Activated CD4-positive, alpha-beta T cell treated with anti-CD3 and anti-CD28 coated beads for 36 hours (primary cell): ENCODE measurements at places on chromosomes 7 and 10.
A peak's percentile ranks its signal among the peaks of the same experiment; 100 is the strongest.

DNA sequence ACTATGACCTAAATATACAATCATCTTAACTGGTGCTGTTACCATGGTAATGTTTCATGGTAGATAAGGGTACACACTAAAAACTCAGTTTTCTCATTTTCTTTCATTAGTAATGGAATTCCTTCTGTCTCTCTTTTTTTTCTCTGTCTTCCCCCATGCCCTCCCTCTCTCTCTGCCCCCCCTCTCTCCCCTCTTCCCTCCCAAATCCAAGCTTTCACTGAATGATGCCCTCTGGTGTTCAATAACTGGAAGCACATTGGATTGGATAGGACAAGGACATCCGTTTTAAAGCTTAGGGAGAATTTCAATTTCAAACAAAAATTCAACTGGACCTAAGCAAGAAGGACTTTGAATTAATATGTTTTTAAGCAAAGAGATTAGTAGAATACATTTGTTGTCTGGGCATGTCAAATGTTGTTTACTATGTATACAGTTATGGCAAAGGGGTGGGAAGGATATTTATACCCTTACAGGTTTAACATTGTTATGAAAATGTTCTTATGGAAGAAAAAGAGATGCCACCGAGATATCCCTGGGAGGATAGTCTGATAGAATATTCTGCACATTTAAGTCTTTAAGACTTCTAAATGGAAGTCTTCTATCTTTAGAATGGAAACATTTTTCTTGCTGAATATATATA lies 6.1 kb downstream of the CHRM2 start:
- DNase-seq = no peak

- peak; percentile 28 for DNase-seq
These were observed 264.3 kb downstream of the RNLS start for GRCh38 chr10:88318803-88319202.

DNA sequence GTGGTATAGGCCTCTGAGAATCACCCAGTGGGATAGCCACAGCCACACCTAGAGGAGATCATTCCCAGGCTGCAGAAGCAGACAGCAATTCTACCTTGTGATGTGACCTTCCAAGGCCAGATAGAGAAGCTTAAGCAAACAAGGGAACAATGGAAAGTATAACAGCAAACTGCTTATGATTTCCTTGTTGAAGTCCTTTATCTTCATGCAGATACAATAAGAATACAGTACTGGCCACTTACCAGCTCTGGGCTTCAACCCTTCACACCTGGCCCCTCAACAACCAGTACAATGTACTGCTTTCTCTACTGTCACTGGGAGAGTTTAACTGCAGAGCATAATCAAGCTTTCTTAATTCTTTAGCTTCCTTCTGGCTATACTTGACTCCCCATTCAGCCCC lies 22.6 kb upstream of the DDX50 start:
- DNase-seq = no peak

- DNase-seq = no peak
These were observed 2.2 kb downstream of the C10orf67 start for GRCh38 chr10:23342213-23342884.

GRCh38 chr7:45670227-45670626 lies 96.1 kb downstream of the ADCY1 start:
- DNase-seq = no peak

- no peak for DNase-seq
These were observed 82.1 kb upstream of the HPS1 start for GRCh38 chr10:98528805-98529183.

GRCh38 chr7:55539380-55539779 lies 32.9 kb downstream of the VOPP1 start:
- no peak for DNase-seq

DNA sequence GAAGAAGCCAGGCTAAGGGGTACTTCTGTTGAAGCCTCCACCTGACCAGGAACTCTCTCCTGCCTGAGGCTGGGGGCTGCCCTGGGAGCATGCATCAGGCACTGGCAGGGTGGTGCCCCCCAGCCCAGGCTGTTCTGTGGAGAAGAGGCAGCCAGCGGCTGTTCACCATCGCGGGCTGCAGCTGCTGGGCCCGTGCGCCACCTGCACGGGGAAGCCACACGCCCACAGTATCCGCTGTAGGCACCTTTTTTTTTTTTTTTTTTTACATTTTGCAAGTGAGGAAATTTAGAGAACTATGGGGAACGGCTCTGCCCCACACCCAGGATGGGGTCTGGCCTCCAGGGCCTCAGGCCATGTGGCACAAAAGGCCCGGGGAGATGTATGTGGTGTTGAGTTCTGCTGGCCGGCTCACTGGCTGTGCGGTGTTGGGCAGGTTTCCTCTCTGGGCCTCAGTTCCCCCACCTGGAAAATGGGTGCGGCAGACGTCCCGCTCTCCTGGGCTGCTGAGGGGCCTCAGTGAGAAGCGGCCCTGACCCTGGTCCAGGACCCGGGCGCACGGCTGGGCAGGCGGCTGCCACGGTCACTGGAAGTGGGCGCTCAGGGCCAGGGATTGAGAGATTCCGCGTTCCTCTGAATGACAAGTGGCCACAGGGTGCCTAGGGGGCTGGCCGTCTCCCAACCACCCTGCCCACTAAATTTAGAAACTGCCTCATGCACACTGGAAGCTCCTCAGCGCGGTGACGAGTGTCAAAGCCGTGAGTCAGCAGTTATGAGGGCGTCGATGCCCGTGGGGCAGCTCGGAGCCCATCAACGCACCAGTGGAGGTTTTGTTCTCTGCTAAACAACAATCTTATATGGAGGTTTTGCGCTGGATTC lies 8.8 kb upstream of the INTS1 start:
- peak; percentile 75 for DNase-seq

DNA sequence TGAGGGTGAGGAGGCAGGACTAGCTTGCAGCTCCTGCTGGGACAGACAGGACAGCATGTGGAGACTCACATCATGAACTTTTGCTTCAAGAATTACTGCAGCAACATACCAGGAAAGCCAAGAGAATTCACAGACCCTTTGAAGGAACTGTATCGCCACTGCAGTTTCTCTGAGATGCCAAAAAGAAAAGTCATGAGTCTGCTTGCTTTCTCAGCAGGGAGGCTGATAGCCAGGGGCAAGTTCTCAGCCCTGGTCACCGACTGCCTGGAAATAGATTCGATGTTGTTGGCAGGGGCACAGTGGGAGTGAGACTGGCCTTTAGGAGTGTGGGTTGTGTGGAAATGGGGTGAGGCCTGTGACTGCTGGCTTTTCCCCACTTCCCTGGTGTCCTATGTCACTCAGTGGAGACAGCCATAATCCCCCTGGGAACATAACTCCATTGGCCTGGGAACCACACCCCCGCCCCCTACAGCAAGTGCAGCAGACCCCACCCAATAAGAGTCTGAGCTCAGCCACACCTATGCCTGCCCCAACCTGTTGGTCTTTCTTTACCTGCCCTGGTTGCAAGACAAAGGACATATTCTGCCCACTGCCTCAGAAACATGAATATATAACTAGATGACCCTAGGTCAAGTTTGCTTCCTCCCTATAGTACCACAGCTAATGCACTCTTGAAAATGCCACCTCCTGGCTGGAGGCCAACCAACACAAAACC lies 1.6 kb upstream of the SAMD9 start:
- no peak for DNase-seq

DNA sequence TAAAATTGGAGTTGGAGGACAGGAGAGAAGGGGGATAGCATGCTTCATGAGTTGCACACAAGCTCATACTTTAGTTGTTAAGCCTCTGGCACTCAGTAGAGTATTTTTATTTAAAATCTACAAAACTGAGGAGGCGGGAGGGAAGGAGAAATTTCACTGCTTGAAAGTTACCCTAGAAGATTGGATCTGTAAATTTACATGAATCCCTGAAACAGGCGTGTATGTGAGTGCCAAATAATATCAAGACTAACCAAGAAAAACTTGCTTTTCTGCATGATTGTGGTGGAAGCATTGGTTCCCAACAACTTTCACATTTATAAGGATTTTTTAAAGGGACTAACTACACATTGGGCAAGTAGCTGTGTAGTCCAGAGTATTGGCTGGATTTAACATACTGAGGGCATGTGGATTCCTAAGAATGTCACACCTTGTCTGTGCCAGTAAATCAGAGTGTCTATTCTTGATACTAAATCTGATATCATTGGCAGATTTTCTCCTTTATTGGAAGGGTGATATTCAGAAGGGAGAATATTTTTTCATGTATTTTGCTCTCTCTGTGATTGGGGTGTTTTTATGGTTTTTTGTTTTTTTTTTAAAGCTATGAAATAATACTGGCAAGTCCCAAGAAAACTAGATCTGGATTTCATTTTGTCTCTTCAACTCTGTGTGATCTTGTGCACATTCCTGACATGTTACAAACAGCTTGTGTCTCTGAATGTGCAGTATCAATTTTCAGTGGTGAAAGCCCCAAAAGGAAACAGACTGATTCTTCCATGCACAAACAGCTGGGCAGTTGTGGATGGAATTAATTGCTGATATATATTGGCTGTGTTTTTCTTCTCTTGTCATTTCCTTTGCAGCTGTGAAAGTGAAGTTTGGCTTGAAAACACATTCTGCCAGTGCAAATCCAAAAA lies 67.2 kb downstream of the ADD3 start:
- DNase-seq = no peak

- no peak for DNase-seq
These were observed 11.0 kb downstream of the AGBL3 start for GRCh38 chr7:134997214-134997885.

GRCh38 chr10:63707254-63707910 lies 186.2 kb downstream of the REEP3 start:
- peak; percentile 39 for DNase-seq

DNA sequence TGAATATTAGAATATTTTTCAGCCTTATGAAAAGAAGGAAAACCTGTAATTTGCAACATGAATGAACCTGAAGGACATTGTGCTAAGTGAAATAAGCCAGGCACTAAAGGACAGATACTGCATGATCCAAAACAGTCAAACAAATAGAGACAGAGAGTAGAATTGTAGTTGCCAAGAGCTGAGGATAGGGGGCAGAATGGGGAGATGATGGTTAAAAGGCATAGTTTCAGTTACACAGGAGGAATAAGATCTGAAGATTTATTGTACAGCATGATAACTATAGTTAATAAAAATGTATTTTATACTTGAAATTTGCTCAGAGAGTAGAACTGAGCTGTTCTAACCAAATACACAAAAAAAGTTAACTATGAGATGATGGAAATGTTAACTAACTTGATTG lies 149.0 kb upstream of the TMEM106B start:
- DNase-seq = no peak

GRCh38 chr7:88165697-88166096 lies 54.1 kb downstream of the SRI start:
- no peak for DNase-seq

DNA sequence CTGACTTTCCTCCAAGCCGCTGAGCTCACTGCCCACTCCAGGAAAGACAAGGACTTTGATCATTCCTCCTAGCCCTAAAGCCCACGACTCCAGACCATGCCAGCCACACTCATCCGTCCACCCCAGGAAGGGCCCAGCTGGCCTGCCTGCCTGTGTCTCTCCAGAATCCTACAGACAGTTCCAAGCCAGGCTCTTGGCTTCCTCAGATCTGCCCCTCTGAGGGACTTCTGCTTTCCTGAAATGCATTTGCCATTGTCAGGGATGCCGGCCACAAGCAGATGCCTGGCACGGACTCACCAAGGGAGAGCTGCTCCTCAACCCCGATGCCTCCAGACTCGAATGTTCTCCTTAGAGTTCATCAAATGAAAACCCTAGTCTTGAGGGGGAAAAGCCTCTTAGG lies 155.8 kb downstream of the OAT start:
- no peak for DNase-seq

DNA sequence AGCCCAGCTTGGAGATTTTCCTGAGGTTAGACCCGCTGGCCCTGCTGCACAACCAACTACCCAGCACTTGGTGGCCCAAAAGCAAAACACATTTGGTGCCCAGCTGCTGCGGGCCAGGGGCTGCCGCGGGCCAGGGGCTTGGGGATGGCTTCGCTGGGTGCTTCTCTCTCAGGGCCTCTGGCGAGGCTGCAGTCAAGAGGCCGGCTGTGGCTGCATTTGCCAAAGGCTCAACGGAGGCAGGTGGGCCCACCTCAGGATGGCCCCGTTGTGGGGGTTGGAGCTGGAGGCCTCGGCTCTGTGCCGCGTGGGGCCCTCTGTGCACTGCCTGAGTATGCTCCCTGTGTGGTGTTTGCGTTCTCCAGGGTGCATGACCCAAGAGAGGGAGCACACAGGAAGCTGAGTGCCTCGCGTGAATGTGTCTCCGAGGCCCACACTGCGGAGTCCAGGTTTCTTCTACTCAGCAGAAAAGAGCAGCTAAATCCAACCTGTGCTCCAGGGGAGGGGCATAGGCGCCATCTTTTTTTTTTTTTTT lies 17.5 kb upstream of the UBE3C start:
- no peak for DNase-seq

DNA sequence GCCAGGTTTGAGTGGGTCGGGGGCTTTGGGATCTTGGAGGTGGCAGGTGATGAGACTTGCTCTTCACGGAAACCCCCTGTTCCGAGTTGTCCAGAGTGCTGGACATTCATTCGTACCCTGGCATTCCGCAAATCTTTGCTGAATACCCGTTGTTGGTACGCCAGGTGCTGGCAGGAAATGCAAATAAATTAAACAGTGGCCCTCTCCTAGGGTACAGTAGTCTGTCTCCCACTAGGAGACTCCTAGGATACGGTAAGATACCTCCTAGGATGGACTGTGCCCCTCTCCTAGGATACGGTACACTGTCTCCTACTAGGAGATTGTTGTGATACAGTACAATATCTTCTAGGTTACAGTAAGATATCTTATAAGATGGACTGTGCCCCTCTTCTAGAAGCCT lies 544 bp downstream of the SEC23IP start:
- no peak for DNase-seq

DNA sequence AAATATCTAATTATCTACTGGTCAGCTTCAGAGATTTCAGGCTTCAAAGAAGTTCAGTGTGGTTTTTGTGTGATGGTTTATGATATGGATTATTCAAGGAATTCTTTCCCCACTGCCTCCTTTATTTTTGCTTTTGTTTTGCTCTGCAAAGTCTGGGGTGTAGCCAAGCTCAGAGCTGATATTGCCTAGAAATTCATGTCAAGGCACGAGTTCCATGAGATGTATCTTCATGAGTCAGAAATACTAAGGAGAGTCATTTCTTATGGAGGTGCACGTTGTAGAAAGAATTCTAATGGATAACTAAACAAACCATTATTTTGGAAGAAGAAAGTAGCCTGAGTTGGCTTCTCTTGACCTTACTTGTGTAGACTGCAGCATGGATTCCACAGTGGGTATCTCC lies 37.4 kb downstream of the VIM start:
- no peak for DNase-seq

GRCh38 chr10:12237265-12238220 lies 41.6 kb downstream of the CDC123 start:
- no peak for DNase-seq

DNA sequence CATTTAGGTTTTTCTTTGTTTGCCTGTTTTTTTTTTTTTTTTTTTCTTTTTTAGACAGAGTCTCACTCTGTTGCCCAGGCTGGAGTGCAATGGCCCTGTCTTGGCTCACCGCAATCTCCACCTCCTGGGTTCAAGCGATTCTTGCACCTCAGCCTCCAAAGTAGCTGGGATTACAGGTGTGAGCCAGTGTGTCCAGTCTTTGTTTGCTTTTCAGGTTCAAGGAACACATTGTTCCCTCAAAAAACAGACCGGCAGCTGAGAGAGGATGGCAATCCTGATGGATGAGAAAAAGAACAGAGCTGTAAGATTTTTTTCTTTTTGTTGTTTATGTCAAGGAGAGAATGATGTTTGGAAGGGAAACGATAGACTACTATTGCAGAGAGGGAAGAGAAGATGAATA lies 23.3 kb upstream of the RHOBTB1 start:
- no peak for DNase-seq

GRCh38 chr10:30092151-30092790 lies 32.9 kb upstream of the JCAD start:
- DNase-seq = no peak
